ENCODE measurements at places on chromosomes 11 and 22.

DNA sequence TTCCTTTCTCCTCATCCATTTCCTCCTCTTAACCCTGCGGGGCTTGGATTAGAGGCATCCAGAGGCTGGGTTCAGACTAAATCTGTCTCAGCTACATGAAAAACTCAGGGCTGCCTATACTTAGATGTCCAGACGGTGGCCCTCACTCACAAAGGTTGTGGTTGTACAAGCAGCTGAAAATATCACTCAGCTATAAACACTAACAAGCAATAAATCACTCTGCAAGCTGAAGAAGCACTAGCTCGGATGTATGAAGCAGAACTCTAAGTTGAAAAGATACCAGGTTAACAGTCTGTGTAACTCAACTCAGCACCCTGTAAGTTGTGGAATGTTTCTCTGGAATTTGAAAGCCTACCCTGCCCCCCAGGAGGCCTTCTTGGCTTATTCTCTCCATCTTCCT is 82.9 kb downstream of the EXT2 start:
- peak; percentile 30 for DNase-seq

- DNase-seq, result no peak
Measured at GRCh38 chr11:108875134-108875533, 210.3 kb downstream of the DDX10 start.

GRCh38 chr11:117478126-117478860 is 150.6 kb downstream of the CEP164 start:
- no peak for DNase-seq

DNA sequence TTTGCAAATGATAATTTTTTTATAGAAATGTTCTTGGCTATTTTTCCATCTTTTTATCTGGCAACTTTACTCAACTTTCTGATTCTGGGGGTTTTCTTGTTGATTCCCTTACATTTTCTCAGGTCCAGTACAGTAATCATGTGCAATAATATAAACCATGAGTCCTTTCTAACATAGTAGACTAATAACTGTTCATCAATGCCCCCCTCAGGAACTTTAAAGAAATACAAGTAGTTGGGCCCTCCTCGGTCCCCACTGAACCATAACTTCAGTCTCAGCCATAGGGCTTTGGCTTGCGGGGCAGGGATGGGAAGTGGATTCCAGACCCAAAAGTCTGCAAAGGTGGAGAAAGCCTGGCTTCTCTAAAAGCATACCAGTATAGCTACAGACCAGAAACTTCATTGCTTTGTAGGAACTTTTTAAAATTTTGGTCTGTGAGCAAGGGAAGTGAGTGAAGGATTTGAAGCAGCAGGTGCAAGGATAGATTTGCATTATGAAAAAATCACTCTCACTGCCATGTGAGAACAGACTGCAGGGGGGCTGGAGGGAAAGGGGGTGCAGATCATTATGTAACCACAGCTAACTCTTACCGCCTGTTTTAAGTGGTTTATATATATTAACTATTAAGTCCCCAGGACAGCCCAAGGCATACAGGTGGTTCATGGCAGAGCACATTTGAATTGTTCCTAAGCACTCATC is 10.4 kb upstream of the TUB start:
- DNase-seq, result no peak

GRCh38 chr22:41966607-41967240 is 2.5 kb upstream of the SEPTIN3 start:
- peak; percentile 75 for DNase-seq

- no peak for DNase-seq
Measured at GRCh38 chr11:32939046-32939445, 46.4 kb downstream of the QSER1 start.

- DNase-seq, result no peak
Measured at GRCh38 chr11:33825854-33826560, 51.7 kb upstream of the FBXO3 start.

DNA sequence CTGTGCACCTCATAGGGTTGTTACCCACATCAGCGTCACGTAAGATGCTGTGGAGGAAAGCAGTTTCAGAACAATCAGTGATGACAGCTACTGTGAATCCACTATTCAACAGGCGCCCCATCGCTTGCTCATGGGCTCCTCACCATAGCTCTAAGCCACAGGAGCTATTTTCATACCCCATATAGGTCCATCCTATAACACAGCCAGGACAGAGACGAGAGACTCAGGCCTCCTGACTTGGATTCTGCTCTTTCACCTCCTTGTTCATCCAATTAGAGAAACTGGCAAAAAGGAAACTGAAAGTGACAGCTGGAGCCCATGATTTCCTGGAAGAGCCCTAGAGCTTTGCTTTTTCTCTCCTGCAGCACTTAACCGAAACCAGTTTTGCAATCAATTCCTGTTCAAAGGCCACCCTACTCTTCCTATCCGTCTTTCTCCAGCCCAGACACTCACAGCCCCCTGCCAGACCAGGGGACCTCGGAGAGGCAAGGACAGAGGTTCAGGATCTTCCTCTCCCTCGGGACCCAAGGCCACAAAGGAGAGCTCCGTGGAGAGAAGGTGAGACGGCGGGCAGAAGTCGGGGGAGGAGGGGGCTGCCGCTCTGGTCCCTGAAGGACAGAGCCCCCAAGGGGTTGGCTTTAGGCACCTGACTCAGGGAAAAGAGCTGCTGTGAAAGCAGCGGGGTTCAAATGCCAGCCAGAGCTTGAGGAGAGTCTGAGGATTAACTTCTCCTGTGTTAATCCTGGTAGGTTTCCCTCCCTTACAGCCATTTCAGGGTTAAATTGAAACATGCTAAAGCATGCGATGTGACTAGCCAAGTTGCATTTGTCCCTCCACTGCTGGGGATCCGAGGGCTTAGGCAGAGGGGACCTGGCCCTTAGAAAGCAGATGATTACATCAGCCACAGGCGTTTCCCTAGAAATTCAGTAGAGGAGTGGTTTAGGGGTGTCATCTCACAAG is at the start of gene APOL6:
Gene APOL6 (plus strand): TSS at position 381 of the 960 bp plus-strand sequence. CDS start 7,980 bp downstream, outside the sequence.
- peak; percentile 59 for DNase-seq

GRCh38 chr11:95325777-95326258 is 94.8 kb upstream of the SESN3 start:
- no peak for DNase-seq

DNA sequence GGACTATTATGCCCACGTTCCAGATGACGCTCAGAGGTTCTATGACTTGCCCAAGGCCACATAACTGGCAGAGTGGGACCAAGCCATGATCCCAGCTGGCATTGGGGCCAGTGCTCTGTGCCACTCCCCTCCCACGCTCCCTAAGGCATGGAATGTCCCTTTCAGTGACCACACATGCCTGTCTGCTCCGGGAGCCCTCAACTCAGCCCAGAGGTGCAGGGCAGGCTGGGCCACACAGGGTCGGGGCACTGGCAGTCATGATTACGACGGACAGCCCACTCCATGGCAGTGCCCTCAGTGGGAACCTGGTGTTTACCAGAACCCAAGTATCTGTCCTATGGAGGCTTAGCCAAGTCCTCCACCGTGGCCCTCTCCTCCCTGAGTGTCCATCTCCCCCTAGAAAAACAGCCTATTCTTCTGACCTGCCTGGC is 10.0 kb downstream of the RHBDD3 start:
- DNase-seq, result no peak

DNA sequence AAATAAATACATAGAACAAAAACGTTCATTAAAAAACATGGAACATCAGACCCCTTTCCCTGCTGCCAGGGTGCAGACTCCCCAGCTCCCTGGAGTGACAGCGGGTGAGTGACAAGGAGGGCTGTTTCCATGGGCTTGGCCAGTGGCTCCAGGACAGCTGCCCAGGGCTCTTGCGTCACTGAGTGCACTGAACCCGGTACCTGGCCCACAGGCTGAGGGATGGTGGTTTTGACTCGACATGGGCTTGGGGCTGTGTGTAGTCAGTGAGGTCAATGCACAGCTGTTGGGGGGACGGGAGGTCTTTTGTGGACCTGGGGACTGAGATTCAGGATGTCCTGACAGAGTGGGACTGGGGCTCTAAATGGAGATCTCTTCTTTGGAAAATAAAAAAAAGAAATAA is 142.1 kb upstream of the B3GAT1 start:
- DNase-seq, result no peak

GRCh38 chr11:112315861-112316739 is 55.4 kb upstream of the PLET1 start:
- DNase-seq, result no peak

DNA sequence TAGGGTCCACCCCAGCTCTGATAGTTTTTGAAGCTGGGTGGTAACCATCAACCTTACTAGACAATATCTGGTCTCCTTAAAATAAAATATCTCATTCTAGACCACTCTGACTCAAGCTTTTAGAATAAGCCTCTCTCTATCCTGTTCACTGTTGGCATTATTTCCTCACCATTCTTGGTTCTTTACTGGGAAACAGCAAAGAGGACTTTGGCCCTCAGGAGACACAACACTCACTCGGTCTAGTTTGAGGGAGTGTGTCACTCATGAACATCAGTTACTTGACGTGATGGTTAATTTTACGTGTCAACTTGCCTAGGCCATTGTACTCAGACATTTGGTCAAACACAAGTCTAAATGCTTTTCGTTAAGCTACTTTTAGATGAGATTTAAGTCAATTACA is 110.6 kb downstream of the FAM76B start:
- DNase-seq, result no peak

DNA sequence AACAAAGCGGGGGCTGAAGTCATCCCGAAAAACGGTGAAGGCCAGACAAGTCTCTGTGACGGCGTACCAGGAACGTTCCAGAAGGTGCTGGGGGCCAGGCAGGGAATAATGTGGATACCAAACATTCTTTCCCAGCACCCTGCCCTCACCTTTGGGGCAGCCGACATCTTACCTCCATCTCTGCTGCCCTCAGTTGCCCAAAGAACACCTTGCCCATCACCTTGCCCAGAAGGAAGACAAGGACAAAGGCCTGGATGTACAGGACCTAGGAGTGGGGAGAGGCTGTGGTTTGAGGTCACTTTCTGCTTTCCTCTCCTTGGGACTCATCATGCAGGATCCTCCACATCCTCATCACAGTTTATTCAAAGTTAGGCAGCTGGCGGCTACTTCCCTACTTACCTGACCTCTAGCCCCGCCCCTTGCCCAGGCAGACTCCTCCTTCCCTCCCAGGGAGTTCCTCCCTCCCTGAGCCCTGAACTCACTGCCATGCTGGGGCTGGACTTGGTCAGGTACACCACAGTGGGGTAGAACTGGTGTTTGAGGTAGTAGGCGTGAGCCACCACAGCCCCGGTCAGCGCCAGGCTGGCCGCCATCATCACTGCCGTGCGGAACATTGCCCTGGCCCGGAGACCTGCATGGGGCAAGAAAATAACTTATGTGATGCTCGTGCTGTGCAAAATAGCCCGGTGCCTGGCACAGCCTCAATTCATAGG is 1.2 kb downstream of the SYVN1 start:
- no peak for DNase-seq

DNA sequence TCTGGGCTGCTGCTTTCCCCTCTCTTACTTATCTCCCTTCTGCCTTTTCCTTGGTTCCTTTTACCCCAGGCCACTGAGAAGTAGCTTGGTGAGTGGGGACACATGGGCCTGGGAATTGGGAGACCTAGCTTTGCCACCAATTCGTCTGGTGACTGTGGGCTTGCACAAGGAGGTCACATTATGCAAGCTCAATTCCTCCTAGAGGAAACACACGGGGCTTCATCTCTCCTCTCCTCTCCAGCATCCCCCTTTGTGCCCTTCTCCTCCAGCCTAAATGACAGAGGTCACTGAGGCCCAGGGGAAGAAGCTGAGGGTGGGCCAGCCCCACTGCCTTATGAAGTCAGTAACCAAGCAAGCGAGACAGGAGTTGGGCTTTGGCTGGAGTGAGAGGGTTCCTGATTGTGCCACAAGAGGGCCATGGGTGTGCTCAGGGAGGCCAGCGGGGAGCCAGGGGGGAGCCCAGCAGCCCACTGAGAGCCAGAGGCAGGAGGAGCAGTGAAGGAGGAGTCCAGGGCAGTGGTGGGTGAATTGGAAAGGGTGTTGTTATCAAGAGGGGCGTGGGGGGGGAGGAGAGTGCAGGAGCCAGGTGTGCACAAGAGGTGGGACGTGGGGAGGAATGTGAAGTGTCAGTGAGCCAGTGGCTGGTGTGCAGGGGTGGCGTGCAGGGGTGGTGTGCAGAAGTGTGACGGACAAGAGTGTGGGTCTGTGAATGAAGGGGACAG is 2.0 kb downstream of the CLCF1 start:
- DNase-seq, result no peak

GRCh38 chr22:29325785-29326315 is 10.4 kb upstream of the RASL10A start:
- DNase-seq, result no peak

DNA sequence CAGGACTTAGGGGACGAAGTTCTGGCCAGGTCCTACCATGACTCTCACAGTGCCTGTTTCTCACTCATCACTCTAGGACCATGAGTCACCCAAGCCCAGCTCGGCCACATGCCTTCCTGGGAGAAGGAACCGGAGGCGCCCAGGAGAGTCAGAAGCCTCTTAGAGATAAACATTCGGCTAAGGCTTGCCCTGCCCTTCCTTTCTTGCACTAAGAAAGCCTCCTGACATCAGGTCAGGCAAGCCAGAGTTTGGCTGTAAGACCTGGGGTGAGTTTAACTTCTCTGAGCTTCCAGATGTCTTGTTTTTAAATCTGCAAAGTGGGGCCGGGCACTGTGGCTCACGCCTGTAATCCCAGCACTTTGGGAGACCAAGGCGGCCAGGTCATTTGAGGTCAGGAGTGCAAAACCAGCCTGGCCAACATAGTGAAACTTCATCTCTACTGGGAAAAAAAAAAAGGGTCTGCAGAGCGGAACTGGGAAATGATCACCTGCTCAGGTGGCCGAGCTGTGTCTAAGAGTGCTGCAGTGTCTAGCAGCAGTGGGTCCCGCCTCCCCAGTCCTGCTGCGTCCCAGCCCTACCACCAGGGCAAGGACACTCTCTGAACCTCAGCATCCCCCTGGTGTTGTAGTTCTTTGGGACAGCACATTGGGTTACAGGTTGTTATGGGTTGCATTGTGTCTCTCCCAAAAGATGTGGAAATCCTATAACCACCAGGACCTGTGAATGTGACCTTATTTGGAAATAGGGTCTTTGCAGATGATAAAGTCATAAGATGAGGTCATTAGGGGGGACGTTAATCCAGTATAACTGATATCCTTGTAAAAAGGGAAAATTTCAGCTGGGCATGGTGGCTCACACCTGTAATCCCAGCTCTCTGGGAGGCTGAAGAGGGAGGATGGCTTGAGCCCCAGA is 1.8 kb upstream of the CARS1 start:
- DNase-seq, result peak; percentile 81

GRCh38 chr11:110728476-110728875 is 16.2 kb upstream of the ARHGAP20 start:
- no peak for DNase-seq

DNA sequence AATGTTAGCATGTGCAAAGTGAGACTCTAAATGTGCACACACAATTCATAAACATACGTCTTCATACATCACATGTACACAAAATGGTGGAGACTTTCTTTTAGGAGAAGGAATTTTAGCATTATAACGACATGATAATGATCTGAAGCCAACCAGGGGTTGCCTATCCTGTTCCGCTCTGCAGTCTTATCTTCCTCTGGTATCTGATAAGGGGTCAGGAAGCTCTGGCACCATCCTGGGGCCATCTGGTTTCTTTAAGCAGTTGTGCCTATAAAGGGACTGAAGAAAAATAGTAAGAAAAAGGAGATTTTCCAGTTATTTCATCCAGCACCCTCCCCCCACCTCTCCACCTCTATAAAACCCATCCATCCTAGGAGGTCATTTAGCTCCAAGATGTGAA is 5.8 kb upstream of the NUP50 start:
- no peak for DNase-seq

- peak; percentile 65 for DNase-seq
Measured at GRCh38 chr11:20113149-20113438, 47.2 kb downstream of the DBX1 start.

GRCh38 chr22:41532908-41533825 is 11.1 kb downstream of the POLR3H start:
- DNase-seq, result no peak
